ENCODE measurements at places on chromosomes 2 and 18.
A peak's percentile ranks its signal among the peaks of the same experiment; 100 is the strongest.

DNA sequence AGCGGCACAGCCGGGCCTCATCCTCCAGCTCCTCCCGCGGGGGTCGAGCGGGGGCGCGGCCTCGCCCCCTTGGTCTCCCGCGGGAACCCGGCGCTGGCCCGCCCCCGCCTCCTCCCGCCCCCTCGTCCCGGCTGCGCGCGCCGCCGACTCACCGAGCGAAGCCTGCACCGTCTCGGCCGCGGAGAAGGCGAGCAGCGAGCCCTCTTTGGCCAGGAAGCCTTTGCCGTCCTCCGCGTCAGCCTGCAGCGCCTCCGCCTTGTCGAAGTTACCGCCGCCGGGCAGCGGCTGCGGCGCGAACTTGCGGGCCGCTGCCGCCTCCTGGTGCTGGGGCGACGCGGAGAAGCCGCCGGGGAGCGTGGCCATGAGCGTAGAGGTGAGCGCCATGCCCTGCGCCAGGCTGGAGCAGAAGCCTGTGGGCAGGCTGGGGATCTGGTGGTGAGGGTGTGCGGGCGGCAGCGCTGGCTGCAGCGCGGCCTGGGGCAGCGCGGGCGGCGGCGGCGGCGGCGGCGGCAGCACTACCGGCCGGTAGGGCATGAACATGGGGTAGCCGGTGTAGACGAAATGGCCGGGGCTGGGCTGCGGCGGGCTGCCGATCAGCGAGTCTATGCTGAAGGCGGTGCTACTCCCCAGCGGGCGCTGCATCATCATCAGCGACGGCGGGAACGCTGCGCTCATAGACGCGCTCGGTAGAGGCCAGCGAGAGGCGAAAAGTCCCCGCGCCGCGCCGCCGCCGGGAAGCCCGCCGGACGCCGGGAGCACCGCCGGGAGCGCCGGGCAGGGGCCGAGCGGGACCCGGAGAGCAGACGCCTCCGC, 683 bp downstream of the GBX2 start:
- DNase-seq, result no peak

DNA sequence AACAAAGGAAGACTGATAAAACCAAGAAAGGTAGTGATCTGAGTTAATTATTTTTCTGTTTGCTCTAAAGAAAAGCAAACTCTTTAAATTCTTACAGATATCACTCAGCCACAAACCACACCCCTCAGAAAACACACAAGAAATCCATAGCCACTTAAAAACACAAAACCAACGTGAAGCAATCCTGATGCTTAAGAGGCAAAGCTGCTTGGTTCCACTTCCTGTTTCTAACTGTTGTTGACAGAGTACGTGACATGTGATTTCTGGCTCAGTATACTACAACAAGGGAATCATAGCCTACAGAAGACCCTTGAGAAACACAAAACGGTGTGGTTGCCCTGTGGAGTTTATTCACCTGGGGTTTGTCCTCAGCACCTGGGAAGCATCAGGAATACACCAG, 240.9 kb upstream of the APCDD1 start:
- no peak for DNase-seq

- no peak for DNase-seq
Observed at GRCh38 chr2:72040629-72041571, 106.8 kb downstream of the CYP26B1 start.

- DNase-seq, result no peak
Observed at GRCh38 chr2:118843483-118844132, 3.8 kb downstream of the EN1 start.

DNA sequence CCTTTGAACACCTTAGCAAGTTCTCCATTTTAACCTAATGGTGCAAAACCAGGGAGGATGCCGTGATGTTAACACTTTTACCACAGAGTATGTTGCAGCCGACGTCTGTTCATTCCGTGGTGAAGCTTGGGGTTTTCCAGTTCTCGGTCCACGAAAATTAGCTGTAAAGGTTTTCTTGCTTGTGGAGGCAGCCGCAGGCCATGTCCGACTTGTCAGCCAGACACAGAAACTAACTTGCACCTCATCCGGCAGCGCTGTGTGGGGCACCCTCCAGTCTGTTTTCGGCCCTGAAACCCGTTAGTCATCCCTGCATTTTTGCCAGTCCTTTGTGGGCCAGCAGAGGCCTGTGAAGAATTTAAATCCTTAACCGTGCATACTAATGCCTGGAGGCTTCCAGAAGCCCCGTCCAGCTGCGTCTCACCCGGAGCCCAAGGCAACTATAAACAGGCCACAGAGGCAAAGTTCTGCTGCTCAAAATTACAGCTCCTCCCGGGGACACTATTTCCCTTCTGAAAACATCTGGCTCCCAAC, 70.6 kb downstream of the SH3YL1 start:
- no peak for DNase-seq

GRCh38 chr2:198309673-198310280, 505.4 kb downstream of the PLCL1 start:
- DNase-seq, result no peak

DNA sequence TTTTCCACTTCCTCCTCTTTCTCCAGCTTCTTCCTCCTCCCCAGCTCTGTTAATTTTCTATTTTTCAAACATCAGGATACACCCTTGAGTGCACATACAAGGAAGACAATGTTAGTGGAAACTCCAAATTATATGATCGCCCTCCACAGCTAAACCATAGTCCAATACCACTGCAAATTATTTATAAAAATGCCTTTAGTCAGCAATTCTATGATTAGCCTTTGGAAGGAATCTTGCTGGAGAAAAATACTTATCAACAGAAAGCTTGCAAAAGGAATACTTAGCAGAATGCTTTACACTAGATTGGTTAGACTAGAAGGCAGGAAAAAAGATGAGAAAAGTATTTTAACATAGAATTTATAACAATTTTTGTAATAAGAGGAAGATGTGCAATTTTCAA, 178.9 kb downstream of the FAM124B start:
- DNase-seq, result no peak

DNA sequence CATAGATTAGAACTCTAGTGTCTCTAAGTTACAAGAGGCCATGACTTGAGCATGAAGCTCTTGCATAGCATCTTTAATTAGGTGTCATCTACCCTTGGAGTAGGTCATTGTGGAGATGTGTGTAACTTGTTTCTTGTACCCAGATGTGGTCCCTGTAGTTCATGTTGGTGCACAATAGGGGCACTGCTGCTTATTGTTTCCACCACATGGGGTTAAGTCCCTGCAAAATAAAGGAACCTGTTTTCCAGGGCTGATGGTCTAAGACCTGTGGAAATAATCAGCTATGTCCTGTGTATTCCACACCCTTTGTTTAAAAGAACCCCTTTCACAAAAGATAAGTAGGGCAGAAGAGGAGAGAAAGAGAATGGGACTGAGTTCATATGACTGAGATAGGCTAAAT, 28.6 kb downstream of the ASXL3 start:
- DNase-seq, result no peak

DNA sequence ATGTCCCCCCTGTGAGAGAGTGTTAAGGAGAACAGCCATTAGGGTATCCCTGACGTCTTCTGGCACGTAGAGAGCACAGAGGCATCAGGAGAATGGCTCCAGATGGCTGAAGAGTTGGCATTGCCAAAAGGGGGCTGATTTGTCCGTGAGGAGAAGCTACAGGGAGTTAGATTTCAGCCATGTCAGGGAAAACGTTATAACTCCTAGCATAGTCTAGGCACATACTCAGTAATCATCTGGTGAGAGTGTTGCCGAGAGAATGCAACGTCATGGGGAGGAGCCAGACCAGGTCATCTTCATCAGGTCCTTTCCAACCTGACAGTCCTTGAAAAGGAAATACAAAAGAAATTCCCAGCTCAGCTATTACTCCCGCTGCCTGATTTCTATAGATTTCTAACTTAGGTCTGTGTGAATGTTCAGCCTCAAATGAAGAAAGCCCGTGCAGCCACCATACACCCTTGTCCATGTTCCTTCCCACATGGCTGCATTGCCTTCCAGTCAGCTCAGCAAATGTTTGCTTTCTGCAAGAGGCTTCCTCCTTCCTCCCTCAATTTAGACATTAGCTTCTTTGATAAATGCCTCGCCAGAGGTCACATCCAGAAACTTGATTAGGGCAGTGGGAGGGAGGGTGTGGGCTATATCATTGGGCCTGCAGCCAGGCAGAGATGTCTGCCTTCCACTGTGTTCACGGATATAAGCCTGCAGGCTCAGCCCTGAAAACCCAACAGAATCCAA, 93.0 kb downstream of the STPG4 start:
- DNase-seq, result no peak

DNA sequence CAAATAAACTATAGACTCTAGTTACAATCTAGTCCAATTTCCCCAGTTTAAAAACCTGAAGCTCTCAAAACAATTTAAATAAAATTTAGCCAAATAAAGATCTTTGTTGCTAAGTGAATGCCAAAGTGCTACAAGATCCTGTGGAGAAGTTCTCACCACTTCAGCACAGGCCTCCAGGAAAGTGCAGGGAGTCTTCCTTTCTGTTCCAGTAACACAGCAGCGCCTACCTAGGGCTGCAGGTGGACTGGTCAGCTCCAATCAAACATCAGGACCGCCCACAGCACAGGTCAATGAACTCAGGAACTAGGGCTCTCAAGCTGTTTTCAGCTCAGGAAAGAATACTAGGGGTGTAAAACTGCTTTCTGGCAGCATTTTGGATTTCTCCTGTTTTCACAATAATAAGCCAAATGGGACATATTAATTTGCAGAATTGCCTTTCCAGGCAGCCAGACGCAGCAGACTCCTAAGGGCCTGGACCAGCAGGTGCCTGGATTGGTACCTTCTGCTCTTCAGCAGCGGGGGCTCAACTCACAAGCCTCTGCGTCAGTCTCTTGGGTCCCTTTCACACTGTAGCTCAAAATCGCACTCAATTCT, 1.5 kb downstream of the FAM110C start:
- DNase-seq, result no peak

DNA sequence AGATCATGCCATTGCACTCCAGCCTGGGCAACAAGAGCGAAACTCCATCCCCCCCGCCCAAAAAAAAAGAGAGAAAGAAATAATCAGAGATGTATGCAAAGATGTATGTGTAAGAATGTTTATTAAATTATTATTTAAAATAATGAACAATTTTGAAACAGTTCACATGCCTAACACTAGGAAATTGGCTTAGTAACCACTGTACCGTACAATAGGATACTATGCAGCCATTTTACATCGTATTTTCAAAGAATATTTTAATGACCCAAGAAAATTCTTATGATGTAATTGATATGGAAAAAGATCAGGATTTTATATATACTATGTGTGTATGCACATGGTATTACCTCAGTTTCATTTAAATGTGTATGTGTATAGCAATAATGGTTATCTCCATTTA, 190.5 kb downstream of the ZFP36L2 start:
- no peak for DNase-seq

- no peak for DNase-seq
Observed at GRCh38 chr2:11121823-11122155, 33.5 kb upstream of the SLC66A3 start.

GRCh38 chr18:26536032-26536431, 12.3 kb downstream of the KCTD1 start:
- DNase-seq, result no peak

DNA sequence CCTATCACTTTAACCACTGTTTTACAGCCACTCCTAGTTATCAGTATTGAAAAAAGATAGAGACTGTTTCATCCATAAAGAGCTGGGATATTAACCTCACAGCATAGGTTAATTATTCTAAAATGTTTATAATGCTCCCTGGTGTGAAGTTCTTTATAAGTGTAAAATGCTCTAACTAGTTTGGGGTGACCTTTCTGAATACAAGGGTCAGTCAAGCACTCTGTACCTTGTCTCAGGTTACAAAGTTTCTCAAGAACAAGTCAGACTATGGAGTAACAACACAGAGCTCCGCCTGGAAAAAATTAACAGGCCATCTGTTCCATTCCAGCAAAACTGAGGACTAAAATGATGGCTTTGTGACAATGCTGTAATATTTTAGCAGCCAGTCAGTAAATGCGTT, 107.4 kb downstream of the NOL4 start:
- no peak for DNase-seq

GRCh38 chr2:17762451-17762850, 8.5 kb downstream of the GEN1 start:
- DNase-seq, result no peak

- peak; percentile 28 for DNase-seq
Observed at GRCh38 chr18:32158108-32158624, 31.7 kb upstream of the MEP1B start.

GRCh38 chr2:102050854-102051391, 59.2 kb downstream of the IL1R2 start:
- DNase-seq, result no peak

DNA sequence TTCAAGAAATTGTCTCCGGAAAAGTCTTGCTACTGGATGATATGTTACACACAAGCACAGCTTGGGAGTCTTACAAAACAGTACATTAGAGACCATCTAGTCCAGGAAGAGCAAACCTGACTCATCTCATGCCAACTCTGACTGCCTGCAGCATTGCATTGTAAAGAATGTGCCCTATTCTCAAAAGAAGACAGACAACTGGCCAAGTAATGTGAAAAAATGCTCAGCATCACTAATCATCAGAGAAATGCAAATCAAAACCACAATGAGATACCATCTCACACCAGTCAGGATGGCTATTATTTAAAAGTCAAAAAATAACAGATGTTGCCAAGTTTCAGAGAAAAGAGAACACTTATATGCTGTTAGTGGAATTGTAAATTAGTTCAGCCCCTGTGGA, 42.7 kb upstream of the GORASP2 start:
- DNase-seq, result no peak

- DNase-seq, result no peak
Observed at GRCh38 chr2:119339562-119339923, 27.1 kb downstream of the C2orf76 start.

DNA sequence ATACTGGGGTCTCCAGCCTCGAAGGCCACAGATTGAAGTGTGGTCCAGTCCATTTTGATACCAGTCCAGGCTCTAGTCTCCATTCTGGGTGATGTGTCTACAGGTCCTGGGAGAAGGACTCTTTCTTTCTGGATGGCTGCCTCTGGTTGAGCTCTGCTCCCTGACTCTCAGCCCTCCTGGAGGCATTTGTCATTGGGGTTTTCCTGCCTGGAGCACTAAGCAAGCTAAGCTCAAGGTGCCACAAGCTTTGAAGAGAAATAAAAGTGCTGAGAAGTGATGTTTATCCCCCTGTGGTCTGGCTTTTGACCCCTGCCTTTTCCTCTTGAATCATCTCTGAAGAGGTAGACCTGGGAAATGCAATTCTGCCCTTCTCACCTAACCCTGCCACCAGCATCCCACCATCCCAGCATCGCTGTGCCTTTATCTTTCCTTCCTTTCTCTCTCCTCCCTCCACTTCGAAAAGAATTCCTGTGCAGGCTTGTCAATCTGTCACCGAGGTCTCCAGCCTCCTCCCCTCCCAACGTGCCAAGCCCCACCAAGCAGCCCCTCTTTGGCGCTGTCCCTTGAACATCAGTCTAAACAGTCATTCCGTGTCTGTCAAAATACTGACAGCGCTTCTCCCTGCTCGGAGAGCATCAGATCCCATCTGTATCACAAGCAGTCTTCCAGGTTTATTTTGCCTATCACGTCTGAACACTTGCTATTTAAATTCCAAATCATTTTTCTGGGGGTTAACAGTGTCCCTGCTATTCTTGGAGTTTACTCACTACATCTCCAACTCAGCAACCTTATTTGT, 334.6 kb upstream of the SLC14A2 start:
- no peak for DNase-seq
